ENCODE measurements at places on chromosomes 1 and 21. TPM values are rescaled to one million over a fixed set of nuclear protein-coding genes. Genes with fewer than 3 reads are reported as not detected.

GRCh38 chr1:116882866-116883265, 26.9 kb upstream of the PTGFRN start:
- no peaks in the 10 kb centered on the region for H3K27me3 ChIP-seq
- no peak overlapping the region for H3K27ac ChIP-seq
- no peaks in the 10 kb centered on the region for H3K36me3 ChIP-seq

DNA sequence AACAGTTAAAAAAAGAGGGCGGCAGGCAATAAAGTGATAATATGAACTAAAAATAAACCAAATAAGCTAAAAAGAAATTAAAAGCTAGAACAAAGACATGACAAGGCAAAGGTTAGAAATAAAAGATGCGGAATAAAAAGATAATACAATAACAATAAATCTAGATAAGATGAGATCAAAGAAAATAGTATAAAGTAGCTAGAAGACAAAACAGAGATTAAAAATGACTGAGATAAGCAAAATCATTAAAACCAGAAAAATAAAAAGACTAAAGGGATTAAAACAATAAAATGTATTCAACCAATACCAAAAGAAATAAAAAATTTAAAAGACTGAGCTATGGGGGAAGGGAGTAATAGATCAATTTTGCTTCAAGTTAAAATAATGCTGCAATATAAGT, 10.8 kb upstream of the SOX13 start:
- peaks cover 9% of the 10 kb centered on the region for H3K4me1 ChIP-seq
- no peak for DNase-seq
- no peak overlapping the region for H3K27ac ChIP-seq

Gene SMIM1
- total RNA-seq: 1.2 TPM

DNA sequence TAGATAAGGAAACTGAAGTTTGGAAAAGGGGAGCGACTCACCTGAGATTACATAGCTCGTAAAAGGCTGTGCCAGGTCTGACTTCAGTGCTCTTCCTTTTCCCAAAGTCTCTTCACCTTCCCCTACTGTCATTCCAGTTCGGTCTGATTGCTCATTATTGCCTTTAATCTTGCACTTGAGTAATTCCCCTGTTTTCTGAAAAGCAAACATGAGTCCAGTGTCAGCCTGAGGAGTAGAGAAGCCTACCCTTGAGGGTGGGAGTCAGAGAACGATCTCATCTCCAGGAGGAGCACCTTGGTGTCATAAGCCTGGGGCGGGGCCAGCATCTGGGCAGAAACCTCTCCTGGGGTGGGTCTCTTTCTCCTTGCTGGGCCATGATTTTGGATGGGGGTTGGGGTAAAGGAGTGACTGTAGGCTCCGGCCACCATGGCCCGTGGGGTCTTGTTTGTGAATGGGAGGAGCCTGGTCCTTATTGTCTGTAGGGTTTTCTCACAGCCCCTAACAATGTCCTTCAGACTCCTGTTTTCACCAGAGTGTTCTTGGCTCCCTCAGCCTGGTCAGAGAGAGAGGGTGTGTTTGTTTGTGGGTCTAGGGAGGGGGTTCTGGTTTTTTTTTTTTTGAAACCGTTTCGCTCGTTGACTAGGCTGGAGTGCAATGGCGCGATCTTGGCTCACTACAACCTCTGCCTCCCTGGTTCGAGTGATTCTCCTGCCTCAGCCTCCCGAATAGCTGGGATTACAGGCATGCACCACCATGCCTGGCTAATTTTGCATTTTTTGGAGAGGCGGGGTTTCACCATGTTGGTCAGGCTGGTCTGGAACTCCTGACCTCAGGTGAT, 6.0 kb downstream of the VANGL2 start:
- no peaks in the 10 kb centered on the region for H3K36me3 ChIP-seq
- no peak overlapping the region for H3K27ac ChIP-seq
- no peak overlapping the region for H3K4me3 ChIP-seq
- DNase-seq: no peak
- peaks cover 13% of the 10 kb centered on the region for H3K4me1 ChIP-seq
- peaks cover 71% of the 10 kb centered on the region for H3K27me3 ChIP-seq

GRCh38 chr1:2530513-2531361, 674 bp upstream of the HES5 start:
- no peak overlapping the region for H3K4me3 ChIP-seq
- DNase-seq: no peak
- peaks cover 3% of the 10 kb centered on the region for H3K4me1 ChIP-seq
- H3K27ac ChIP-seq: no peak overlapping the region

DNA sequence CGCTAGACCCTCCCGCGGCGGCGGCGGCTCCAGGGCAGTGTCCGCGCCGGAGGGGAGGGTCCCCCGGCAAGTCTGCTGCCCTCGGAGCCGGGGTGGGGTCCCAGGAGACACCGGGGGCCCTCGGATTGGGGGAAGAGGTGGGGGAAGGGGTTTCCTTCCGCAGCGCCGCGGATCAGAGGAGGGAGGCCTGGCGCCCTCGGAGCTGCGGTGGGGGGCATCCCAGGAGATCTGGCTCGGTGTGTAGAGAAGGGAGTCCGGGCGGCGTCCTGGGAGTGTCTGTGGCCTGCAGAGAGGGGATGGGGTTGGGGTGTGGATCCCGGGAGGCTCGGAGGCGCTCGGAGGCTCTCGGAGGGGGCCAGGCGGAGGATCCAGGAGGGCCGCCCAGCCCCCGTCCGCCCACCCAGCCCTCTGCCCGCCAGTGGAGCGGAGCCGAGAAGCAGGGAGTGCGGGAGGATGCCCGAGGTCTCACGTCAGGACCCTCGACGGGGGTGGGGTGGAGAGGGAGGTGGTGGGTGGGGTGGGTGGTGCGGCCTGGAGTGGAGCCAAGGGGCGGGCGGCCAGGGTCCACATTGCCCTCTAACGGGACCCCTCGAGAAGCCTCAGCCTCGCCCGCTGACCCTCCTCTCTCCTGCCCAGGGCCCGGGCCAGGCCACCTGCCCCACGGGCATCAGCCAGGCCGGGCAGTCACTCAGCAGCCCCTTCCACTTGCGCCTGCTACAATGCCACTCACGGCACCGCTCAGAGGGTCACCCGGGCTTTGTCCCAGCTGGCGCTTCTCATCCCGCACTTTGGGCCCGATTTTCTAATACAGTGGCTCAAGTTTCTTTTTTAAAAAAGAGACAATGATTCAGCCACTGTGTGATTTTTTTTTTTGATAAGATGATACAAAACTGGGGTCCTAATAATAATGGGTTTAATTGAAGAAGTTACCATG, 60.2 kb upstream of the ARHGEF16 start:
- H3K36me3 ChIP-seq: no peaks in the 10 kb centered on the region
- no peak for DNase-seq
- H3K4me3 ChIP-seq: no peak overlapping the region

DNA sequence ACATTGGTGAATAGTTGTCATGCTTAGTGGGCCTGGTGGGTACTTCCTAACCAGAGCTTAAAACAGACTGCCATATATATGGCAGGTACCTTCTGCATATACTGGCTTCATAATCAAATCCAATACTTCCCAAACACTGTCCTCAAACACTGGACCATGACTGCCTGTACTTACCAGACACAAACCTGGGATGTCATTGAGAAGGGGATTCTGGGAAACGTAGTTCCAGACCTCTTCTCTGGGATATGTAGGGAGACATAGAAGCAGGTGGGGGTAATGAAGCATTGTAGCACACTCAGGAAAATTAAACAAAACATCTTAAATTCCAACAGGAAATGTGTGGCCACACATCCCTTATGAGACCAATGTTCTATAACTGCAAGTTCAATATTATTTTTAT, 76.5 kb upstream of the ADAMTS5 start:
- DNase-seq: no peak
- no peaks in the 10 kb centered on the region for H3K4me1 ChIP-seq
- no peaks in the 10 kb centered on the region for H3K36me3 ChIP-seq
- H3K4me3 ChIP-seq: no peak overlapping the region
- no peak overlapping the region for H3K27ac ChIP-seq

Gene ANGPTL3
- total RNA-seq: not detected

GRCh38 chr21:33078907-33079582, 9.1 kb downstream of the OLIG1 start:
- H3K4me1 ChIP-seq: no peaks in the 10 kb centered on the region
- H3K4me3 ChIP-seq: no peak overlapping the region
- H3K27ac ChIP-seq: no peak overlapping the region
- no peaks in the 10 kb centered on the region for H3K36me3 ChIP-seq
- H3K27me3 ChIP-seq: peaks cover 31% of the 10 kb centered on the region
- DNase-seq: no peak

DNA sequence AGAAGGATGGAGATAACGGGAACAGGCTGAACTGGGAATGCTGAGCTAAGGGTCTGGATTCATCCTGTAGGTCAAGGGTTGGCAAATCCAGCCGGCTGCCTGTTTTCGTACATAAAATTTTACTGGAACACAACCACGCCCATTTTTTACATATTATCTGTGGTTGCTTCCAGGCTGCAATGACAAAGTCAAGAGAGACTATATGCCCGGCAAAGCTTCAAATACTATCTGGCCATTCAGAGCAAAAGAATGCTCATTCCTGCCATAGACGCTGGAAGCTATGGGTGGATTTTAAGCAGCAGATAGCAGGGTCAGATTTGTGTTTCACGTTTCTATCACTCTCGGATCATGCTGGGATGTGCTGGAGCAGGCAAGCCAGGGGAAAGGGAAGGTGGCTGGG, 137.9 kb upstream of the EDN2 start:
- H3K4me3 ChIP-seq: no peak overlapping the region
- no peak overlapping the region for H3K27ac ChIP-seq
- H3K27me3 ChIP-seq: no peaks in the 10 kb centered on the region
- H3K4me1 ChIP-seq: peaks cover 4% of the 10 kb centered on the region
- no peak for DNase-seq

Gene OLIG2
- not detected for total RNA-seq

DNA sequence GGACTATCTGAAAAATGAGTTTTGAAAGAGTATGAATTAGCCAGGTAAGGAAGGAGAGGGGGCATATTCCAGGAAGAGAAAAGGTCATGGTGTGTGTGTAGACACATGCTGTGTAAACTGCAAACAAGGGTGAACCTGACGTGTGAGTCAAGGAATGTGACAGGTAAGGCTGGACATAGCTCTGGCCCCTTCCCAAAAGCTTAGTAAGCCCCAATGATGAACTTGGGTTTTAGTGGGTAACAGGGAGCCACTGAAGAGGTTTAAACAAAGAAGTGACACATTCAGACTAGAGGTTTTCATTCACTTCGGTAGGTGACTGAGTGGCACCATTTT, 36.7 kb downstream of the EGLN1 start:
- DNase-seq: no peak
- no peak overlapping the region for H3K27ac ChIP-seq
- H3K4me1 ChIP-seq: peaks cover 29% of the 10 kb centered on the region
- no peaks in the 10 kb centered on the region for H3K27me3 ChIP-seq

DNA sequence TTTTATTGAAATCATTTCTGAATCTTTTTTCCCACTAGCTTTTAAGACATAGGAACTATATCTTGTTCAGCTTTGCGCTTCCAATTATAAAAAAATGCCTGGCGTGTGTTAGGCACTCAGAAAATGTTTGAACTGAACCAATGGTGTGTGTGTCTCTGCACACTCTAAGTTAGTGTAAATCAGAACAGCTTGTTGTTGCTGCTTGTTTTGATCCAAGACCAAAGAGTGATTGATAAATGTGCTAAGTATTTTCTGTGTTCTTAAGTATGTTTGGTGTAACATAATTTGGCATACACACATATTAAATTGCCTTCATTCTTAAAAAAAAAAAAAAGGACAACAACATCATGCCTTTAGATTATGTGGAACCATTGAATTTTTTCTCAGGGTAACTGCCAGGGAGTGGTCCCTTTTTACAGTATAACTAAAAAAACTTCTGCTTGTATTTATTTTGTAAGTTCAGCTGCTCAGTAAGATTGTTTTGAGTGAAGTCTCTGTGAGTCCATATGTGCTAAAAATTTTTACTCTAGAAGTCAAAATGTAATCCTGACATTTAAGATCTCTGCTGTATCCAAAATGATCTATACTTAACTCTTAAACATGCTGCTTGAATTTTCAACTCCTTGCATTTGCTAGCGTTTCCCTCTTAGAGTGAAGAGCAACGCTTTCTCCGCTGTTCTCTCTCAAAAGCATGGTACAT, 8.7 kb downstream of the CD55 start:
- peaks cover 24% of the 10 kb centered on the region for H3K36me3 ChIP-seq
- H3K4me3 ChIP-seq: no peak overlapping the region
- no peak for DNase-seq

Gene C1orf115
- total RNA-seq: 15.8 TPM

Gene TMEM52
- total RNA-seq: 1.6 TPM

- no peaks in the 10 kb centered on the region for H3K4me1 ChIP-seq
- H3K4me3 ChIP-seq: no peak overlapping the region
- no peaks in the 10 kb centered on the region for H3K36me3 ChIP-seq
- H3K27me3 ChIP-seq: peaks cover 6% of the 10 kb centered on the region
- DNase-seq: no peak
Measured at GRCh38 chr1:6959491-6959890, 174.2 kb downstream of the CAMTA1 start.

Gene CYP4Z1
- total RNA-seq: not detected

Gene KCNJ15
- 1.4 TPM for total RNA-seq

- peak overlapping the region; percentile 5 for H3K27ac ChIP-seq
- no peaks in the 10 kb centered on the region for H3K36me3 ChIP-seq
- peak; percentile 65 for DNase-seq
- no peaks in the 10 kb centered on the region for H3K27me3 ChIP-seq
- peaks cover 12% of the 10 kb centered on the region for H3K4me1 ChIP-seq
Measured at GRCh38 chr1:42978317-42979035, 19.8 kb upstream of the SLC2A1 start.

- no peaks in the 10 kb centered on the region for H3K27me3 ChIP-seq
- no peak for DNase-seq
- no peaks in the 10 kb centered on the region for H3K4me1 ChIP-seq
- no peaks in the 10 kb centered on the region for H3K36me3 ChIP-seq
Measured at GRCh38 chr1:169707912-169708604, 3.4 kb downstream of the SELL start.

Gene PLA2G2D
- total RNA-seq: not detected

- no peaks in the 10 kb centered on the region for H3K4me1 ChIP-seq
- H3K4me3 ChIP-seq: no peak overlapping the region
- no peaks in the 10 kb centered on the region for H3K36me3 ChIP-seq
- no peaks in the 10 kb centered on the region for H3K27me3 ChIP-seq
- no peak for DNase-seq
Measured at GRCh38 chr1:53545663-53546408, 86.6 kb downstream of the DMRTB1 start.

Gene ADAM30
- not detected for total RNA-seq

- no peak overlapping the region for H3K4me3 ChIP-seq
- H3K27me3 ChIP-seq: no peaks in the 10 kb centered on the region
- no peaks in the 10 kb centered on the region for H3K4me1 ChIP-seq
- H3K36me3 ChIP-seq: no peaks in the 10 kb centered on the region
- H3K27ac ChIP-seq: no peak overlapping the region
Measured at GRCh38 chr1:213940947-213941346, 46.8 kb upstream of the PROX1 start.

DNA sequence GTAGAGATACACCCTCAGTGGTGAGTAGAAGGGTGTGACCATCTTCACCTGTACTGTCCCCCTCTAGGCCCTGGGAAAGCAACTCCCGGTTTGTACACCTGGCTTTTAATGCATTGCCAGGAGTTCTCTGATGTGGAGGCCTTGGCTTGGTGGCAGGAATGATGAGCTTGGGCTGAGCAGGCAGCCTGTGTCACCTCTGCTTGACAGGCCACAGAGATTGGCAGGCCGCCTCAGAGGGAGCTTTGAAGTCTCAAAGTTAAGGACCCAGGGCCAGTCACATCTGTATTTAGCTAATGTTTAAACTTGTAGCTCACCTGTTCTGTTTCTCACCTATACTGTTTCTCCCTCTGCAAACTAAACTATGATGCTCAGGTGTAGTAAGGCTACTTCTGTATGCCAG, 28.5 kb downstream of the HUNK start:
- no peak overlapping the region for H3K27ac ChIP-seq
- DNase-seq: no peak
- H3K4me1 ChIP-seq: no peaks in the 10 kb centered on the region
- no peak overlapping the region for H3K4me3 ChIP-seq
- no peaks in the 10 kb centered on the region for H3K27me3 ChIP-seq
